ENCODE measurements at places on chromosomes 11 and 22. TPM values are rescaled to one million over a fixed set of nuclear protein-coding genes. Genes with fewer than 3 reads are reported as not detected.

Gene UBQLN3
- not detected for total RNA-seq

Gene CBX7
- 5.8 TPM for total RNA-seq

Gene ANO9
- total RNA-seq = 20.1 TPM

Gene SYT8
- 0.81 TPM for total RNA-seq

Gene SEZ6L
- not detected for total RNA-seq

Gene NELL1
- total RNA-seq = not detected

Gene ENTHD1
- total RNA-seq = not detected

Gene AIFM3
- total RNA-seq = 0.65 TPM

Gene CCDC34
- 5.7 TPM for total RNA-seq

Gene TBX10
- not detected for total RNA-seq

Gene RBMXL2
- 0.14 TPM for total RNA-seq

Gene OR8H2
- not detected for total RNA-seq

Gene SLC22A12
- total RNA-seq = not detected

Gene OR52A1
- not detected for total RNA-seq

Gene FCHSD2
- 6.0 TPM for total RNA-seq

Gene SCGB1C1
- not detected for total RNA-seq

Gene CASTOR1
- total RNA-seq = 14.3 TPM

Gene SLC17A6
- not detected for total RNA-seq

Gene ADORA2A
- total RNA-seq = not detected

Gene CARD18
- not detected for total RNA-seq

Gene AMBRA1
- total RNA-seq = 21.0 TPM

Gene CHADL
- 0.87 TPM for total RNA-seq

Gene MS4A13
- not detected for total RNA-seq

Gene TSPO
- 524 TPM for total RNA-seq

Gene SDF2L1
- total RNA-seq = 93.2 TPM

Gene KRTAP5-10
- not detected for total RNA-seq

Gene ACRV1
- not detected for total RNA-seq

Data from epithelial cell of proximal tubule (primary cell).